Small intestine (tissue), 16 donors: ENCODE measurements at places on chromosomes 6 and 20. TPM values are rescaled to one million over a fixed set of nuclear protein-coding genes. Genes with fewer than 3 reads are reported as not detected.
A peak's percentile ranks its signal among the peaks of the same experiment; 100 is the strongest.

GRCh38 chr20:9306521-9306920 lies 207.9 kb upstream of the LAMP5 start:
- DNase-seq, result no peak

DNA sequence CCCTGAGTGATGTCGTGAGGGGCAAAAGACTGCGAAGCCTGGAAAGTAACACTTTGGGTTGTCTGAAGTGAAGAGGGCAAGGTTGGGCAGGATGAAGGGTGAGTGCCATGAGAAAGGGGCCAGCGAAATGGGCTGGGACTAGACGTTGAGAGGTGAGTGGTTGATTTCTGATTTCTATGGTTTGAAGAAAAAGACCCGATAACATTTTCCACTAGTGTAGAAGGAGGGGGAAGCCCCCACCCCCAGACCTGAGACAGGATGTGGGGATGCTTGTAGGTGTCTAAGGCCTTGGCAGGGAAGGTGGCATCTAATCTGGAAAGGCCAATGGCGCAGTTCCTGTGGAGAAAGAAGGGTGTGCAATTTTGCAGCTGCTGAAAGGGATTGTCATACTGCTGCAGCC lies 25.3 kb upstream of the KIF3B start:
- no peak for DNase-seq

The ZFP57 gene
- not detected for polyA plus RNA-seq

GRCh38 chr6:41887331-41887751 lies 7.8 kb downstream of the USP49 start:
- DNase-seq, result no peak

DNA sequence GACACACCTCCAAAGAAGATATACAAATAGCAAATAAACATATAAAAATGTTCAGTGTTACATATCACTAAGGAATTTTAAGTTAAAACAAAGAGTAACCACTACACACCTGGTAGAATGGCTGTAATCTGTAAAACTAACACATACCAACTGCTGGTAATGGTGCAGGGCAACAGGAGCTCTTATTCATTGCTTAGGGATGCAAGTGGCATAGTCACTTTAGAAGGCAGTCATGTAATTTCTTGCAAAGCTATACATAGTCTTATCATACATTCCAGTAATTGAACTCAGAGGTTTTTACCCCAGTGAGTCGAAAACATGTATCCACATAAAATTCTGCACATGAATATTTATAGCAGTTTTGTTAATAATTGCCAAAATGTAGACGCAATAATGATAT lies 906.8 kb upstream of the CITED2 start:
- DNase-seq, result peak; percentile 5

The JARID2 gene
- polyA plus RNA-seq, result 10.5 TPM

GRCh38 chr6:16480763-16481560 lies 242.6 kb downstream of the GMPR start:
- DNase-seq, result no peak

- DNase-seq, result no peak
Observed at GRCh38 chr6:24985323-24985722, 49.6 kb upstream of the RIPOR2 start.

DNA sequence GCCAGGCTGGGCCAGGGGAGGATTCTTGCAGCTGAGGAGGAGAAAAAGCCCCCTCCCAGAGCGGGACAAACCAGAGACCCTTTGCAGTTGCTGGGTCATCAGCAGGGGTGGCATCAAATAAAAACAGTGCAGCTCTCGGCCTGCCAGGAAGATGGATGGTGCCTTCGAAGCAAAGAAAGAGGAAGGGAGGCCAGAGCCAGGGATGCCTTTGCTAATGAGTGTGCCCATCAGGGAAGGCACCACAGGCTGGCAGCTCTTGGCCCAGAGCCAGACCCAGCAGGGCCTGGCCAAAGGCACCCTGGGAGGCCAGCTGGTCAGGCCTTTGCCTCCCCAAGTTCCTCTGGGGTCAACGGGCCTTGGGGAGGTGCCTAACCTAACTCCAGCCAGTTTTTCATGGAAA lies 26.3 kb upstream of the ZNF318 start:
- DNase-seq, result no peak

- DNase-seq, result no peak
Observed at GRCh38 chr20:17834804-17835203, 133.8 kb downstream of the SNX5 start.

The ID4 gene
- 10.3 TPM for polyA plus RNA-seq

- no peak for DNase-seq
Observed at GRCh38 chr20:56487216-56487615, 18.8 kb downstream of the RTF2 start.

- DNase-seq, result no peak
Observed at GRCh38 chr6:16681260-16681873, 79.9 kb downstream of the ATXN1 start.

- no peak for DNase-seq
Observed at GRCh38 chr6:92690997-92691599, 728.3 kb downstream of the EPHA7 start.

- DNase-seq, result no peak
Observed at GRCh38 chr6:44272529-44272928, 2.3 kb downstream of the TMEM151B start.

DNA sequence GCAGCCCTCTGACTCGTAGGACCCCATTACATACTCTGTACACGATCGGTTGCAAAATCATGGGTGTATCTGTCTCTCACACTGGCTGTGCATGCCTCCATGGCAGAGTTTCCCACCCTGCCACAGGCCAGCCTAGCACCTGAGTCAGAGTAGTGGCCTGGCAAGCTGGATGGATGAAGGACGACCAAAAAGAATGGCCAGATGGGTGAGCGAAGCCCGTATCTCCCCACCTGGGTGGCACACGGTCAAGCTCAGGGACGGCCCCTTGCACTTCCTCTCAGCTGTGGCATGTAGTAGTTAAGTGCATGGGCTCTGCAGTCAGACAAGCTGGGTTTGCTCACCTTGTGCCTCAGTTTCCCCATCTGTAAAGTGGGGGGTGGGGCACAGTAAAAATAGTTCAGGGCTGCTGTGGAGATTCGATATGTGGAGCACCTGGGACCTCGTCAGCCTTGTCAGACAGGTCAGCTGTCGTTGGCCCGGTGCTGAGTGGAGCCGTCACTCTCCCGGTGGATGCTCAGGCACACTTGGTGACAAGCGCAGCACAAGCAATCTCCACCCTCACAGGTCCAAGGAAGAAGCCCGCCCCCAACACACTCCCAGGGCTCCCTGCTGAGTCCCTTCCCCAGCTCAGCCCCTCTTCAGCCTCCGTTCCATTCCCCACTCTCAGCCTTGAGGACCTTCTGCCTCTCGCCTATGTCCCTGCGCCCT lies 12.6 kb downstream of the CPNE5 start:
- no peak for DNase-seq

- DNase-seq, result no peak
Observed at GRCh38 chr6:69871107-69871506, 4.8 kb downstream of the COL19A1 start.

- no peak for DNase-seq
Observed at GRCh38 chr20:10633718-10634117, 40.1 kb downstream of the JAG1 start.

- no peak for DNase-seq
Observed at GRCh38 chr20:61722146-61722678, 343.5 kb downstream of the TAF4 start.

The SESN1 gene
- 30.2 TPM for polyA plus RNA-seq

GRCh38 chr6:24547243-24547642 lies 52.5 kb downstream of the ALDH5A1 start:
- no peak for DNase-seq

The CLIC5 gene
- polyA plus RNA-seq, result 19.5 TPM

The BPIFB1 gene
- polyA plus RNA-seq, result not detected

The EIF2S2 gene
- 62.7 TPM for polyA plus RNA-seq

DNA sequence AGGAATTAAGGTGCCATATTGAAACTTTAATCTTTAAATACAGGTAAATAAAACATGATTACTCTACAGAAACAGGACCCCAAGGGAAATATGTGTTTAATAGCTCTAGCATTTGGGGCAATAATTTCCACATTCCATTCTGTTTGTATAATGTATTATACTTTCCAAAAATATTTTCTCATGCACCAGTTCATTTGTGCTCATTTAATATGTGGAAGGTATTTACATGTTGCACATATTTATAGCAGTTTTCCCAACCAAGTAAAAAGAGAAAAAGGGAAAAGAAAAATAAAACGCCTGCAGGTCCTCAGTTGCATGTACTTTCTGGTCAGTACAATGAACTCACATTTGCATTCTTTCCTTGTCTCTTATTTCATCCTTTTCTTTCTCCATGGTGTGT lies 129.5 kb upstream of the SULF2 start:
- no peak for DNase-seq

DNA sequence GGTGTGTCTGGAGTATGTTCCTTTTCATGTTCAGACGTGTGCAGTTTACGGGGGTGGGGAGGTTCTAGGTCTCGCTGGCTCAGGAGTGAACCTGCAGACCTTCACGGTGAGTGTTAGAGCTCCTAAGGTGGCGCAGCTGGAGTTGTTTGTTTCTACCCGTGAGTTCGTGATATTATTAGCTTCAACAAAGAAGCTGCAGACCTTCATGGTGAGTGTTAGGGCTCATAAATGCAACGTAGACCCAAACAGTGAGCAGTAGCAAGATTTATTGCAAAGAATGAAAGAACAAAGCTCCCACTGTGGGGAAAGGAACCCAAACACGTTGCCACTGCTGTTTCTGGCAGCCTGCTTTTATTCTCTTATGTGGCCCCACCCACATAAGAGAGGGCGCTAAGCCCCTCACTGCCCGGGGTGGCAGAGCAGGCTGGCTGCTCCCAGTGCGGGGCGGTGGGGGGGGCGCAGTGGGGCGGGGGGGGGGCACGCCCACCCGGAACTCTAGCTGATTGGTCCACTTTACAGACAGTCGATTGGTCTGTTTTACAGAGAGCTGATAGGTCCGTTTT lies 41.3 kb upstream of the GMPR start:
- DNase-seq, result no peak

The SNX21 gene
- polyA plus RNA-seq, result 14.6 TPM

GRCh38 chr6:33923857-33924514 lies 120.2 kb upstream of the MLN start:
- no peak for DNase-seq

The ESR1 gene
- not detected for polyA plus RNA-seq

The GGTLC1 gene
- polyA plus RNA-seq, result 0.19 TPM

The MPC1 gene
- polyA plus RNA-seq, result 213 TPM

GRCh38 chr6:89356642-89357170 lies 4.2 kb upstream of the UBE2J1 start:
- no peak for DNase-seq

DNA sequence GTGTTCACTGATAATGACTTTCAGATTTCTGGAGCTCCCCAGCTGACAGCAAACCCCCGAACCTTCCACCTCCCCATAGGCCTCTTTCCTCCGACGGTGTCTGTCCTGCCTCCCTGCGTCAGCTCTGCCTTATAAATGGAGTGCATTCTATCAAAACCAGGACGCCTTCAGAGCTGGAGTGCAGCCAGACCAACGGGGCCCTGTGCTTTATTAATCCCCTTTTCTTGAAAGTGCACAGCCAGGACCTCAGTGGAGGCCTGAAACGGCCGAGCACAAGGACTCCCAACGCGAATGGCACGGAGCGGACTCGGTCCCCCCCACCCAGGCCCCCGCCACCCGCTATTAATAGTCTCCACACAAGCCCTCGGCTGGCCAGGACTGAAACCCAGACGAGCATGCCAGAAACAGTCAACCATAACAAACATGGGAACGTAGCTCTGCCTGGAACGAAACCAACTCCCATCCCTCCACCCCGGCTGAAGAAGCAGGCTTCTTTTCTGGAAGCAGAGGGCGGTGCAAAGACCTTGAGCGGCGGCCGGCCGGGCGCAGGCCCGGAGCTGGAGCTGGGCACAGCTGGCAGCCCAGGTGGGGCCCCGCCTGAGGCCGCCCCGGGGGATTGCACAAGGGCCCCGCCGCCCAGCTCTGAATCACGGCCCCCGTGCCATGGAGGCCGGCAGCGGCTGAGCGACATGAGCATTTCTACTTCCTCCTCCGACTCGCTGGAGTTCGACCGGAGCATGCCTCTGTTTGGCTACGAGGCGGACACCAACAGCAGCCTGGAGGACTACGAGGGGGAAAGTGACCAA lies 42.3 kb upstream of the NAA20 start:
- DNase-seq, result peak; percentile 54

The BTN1A1 gene
- not detected for polyA plus RNA-seq

DNA sequence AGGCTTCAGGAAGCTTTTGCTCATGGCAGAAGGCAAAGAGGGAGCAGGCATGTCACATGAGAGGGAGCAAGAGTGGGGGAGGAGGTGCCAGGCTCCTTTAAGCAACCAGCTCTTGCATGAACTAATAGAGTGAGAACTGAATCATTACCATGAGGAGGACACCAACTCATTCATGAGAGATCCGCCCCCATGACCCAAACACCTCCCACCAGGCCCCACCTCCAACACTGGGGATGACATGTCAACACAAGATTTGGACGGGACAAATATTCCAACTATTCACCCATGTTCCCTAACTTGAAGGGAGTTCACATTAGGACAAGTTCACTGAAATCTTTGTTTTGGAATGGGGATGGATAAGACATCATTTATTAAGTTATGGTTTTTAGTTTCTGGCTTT lies 155.2 kb upstream of the ESR1 start:
- DNase-seq, result no peak
